ENCODE measurements at places on chromosomes 12 and 14.

GRCh38 chr12:98893126-98893674, 248.1 kb downstream of the APAF1 start:
- DNase-seq: no peak

- DNase-seq: no peak
These were observed 81.9 kb downstream of the CFAP54 start for GRCh38 chr12:96571101-96571862.

DNA sequence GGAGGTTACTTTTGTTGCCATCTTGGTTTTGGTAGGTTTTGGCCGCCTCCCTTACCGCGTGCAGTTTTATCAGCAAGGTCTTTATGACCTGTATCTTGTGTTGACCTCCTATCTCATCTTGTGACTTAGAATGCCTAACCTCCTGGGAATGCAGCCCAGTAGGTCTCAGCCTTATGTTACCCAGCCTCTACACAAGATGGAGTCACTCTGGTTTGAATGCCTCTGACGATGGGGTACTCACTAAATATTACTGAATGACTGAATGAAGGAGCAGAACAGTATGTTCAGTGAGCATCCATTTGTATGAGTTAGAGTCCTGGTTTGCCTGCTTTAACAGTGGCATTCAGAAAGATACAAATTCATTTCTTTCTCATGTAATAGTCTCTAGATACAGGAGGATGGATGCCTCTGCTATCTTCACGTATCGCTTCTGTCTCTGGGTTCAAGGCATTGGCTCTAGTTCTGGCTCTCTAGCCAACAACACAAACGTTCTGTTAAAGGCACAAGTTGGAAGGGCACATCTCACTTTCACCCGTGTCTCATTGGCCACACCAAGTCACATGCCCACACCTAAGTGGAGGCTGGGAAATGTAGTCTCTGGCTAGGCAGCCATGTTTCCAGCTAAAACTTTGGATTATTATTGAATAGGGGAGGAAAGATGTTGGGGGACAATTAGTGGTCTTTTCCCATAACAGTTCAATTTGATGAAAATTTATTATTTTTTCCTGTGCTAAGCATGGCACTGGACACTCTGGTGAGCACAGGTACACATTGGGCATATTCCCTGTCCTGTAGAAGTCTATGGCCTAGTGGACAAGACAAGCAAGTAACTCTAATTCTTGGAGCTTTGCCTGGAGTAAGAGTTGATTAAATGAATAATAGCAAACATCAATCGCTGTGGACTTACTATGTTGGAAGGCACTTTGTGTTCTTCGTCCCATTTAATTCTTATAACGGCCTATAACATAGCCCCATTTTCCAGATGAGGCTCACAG, 75.2 kb upstream of the RPH3A start:
- DNase-seq: no peak

- DNase-seq: peak; percentile 85
These were observed 43.4 kb upstream of the CFAP54 start for GRCh38 chr12:96445691-96446583.

DNA sequence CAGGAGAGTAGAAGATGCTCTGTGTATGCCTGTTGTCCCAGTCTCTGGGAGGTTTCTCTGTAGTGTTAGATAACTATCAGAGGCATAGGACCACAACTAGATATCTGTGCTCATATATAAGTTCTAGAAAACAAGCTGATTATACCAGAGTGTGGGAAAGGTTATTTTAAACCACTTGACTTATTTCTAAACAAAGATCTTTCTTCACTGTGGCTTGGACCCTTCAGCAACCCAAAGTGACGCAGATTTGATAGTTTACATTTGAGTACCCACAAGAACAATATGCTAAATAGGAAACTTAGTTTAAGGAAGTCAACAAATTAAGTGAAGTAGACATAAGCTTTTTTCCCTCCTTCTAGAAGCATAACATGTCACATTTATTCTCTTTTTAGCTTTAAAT, 41.3 kb downstream of the RIC8B start:
- DNase-seq: no peak

DNA sequence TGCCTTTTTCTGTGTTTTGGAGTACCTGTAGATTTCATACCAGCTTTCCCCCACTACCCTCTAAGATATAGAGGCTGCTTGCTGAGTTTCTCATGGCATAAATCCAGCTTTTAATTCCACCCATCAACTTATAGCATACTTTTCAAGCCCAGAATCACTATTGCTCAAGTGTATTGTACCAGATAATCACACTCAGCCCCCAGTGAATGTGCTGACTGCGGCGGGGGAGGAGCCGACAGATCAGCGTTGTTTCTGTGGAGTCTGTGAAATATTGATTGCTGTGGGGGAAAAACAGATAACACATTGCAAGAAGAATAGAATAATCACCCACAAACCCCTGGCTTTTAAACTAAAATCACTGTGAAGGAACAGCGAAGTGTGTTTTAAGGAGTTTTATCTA, 296.1 kb downstream of the TMEM132D start:
- no peak for DNase-seq

- DNase-seq: peak; percentile 32
These were observed 193.3 kb downstream of the ANO4 start for GRCh38 chr12:100987552-100988521.

DNA sequence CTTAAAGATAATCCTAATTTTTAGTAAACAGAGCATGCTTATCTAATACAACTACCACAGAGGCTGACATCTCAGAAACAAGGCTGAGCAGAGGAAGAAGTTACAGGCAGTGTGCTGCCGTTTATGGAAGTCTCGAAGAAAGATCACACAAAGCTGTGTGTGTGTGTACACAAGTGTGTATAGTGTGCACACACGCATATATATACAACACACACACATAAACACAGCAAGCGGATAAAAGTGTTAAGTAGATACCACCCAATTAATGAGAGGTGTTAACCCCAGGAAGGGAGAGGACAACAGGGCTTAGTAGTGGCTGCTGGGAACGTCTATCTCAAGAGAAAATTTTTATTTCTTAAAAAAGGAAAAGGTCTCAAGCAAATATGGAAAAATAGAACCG, 15.3 kb downstream of the CCDC88C start:
- no peak for DNase-seq

DNA sequence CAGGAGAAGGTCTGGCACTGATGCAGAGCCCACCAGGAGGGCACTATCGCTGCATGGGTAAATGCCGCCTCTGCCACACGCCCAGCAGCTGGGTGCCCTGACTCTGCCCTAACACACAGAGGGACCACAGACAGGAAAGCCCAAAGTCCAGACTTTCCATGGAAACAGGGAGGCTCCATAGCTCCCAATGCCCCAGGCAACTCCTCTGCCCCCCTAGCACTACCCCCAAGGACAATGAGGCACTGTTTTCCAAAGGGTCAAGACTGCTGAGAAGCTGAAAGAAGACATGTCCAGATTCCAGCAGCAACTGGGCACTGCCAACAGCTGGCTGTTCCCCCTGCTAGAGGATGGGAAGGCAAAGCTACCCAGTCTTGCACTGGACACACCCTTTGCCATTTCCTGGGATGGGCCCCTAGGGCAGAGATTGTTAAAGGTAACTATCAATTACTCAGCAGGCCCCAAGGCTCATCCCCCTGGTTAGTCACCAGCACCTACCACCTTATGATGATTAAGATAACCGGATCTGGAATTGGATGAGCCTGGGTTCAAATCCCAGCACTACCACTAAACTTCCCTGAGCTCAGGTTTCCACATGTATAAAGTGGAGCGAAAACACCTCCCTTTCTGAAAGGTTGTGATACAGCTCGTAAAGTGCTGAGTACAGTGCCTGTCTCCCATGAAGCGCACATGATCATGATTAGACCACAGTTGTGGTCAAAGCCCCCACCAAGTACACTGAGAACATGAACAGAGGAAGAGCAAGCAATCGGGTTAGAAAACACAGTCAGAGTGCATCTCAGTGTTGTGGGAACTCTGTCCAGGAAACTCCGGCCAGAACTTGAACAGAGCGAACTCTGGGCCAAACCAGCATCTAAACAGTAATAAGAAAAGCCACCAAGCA, 3.3 kb downstream of the PXN start:
- no peak for DNase-seq

GRCh38 chr14:47189911-47190484, 485.4 kb downstream of the MDGA2 start:
- DNase-seq: no peak

All from kidney epithelial cell (primary cell).